Endothelial cell of coronary artery (primary cell): ENCODE measurements at places on chromosomes 11 and 22. TPM values are rescaled to one million over a fixed set of nuclear protein-coding genes. Genes with fewer than 3 reads are reported as not detected.

The SNAP29 gene
- 5.5 and 6.6 TPM in 2 replicates for total RNA-seq

The MS4A15 gene
- total RNA-seq: not detected in 2 replicates

The GLYATL2 gene
- not detected in 2 replicates for total RNA-seq

The C11orf42 gene
- total RNA-seq: not detected in 2 replicates

The GPR83 gene
- 0.09 TPM in 1 of 2 replicates, not detected in the other for total RNA-seq

The SYT9 gene
- 0.09 and 0.27 TPM in 2 replicates for total RNA-seq

The MRPL23 gene
- 65.0 and 96.8 TPM in 2 replicates for total RNA-seq

The OR51G2 gene
- not detected in 2 replicates for total RNA-seq

The OR4D5 gene
- not detected in 2 replicates for total RNA-seq

The SLC29A2 gene
- 0.09 and 0.28 TPM in 2 replicates for total RNA-seq

The SHISAL1 gene
- under 0.01 and 0.09 TPM in 2 replicates for total RNA-seq

The ZC3H12C gene
- total RNA-seq: 10.8 and 13.6 TPM in 2 replicates

The CCDC81 gene
- 0.72 and 4.0 TPM in 2 replicates for total RNA-seq

The NEFH gene
- 0.56 and 0.63 TPM in 2 replicates for total RNA-seq

The OR10A3 gene
- 0.09 TPM in 1 of 2 replicates, not detected in the other for total RNA-seq

The CD3D gene
- total RNA-seq: not detected in 2 replicates

The TBX10 gene
- total RNA-seq: not detected in 2 replicates

The CSF2RB gene
- 3.5 and 6.6 TPM in 2 replicates for total RNA-seq

The PTPN5 gene
- not detected in 2 replicates for total RNA-seq

The OSBPL5 gene
- 22.1 and 36.3 TPM in 2 replicates for total RNA-seq

The MPPED2 gene
- total RNA-seq: under 0.01 TPM in 1 of 2 replicates, not detected in the other

The ATXN10 gene
- total RNA-seq: 63.5 and 106 TPM in 2 replicates

The ARHGAP32 gene
- total RNA-seq: 4.9 and 6.9 TPM in 2 replicates

The CALCA gene
- total RNA-seq: not detected in 2 replicates

The GALNT18 gene
- total RNA-seq: 0.63 and 3.0 TPM in 2 replicates

The VWCE gene
- total RNA-seq: 1.9 and 4.1 TPM in 2 replicates

The TTLL8 gene
- total RNA-seq: not detected in 2 replicates

The PRR5L gene
- total RNA-seq: 20.6 and 23.4 TPM in 2 replicates

The MYBPC3 gene
- not detected in 2 replicates for total RNA-seq

The CCDC82 gene
- 15.2 and 22.3 TPM in 2 replicates for total RNA-seq

The SOX6 gene
- under 0.01 and 0.28 TPM in 2 replicates for total RNA-seq

The PARVA gene
- total RNA-seq: 21.5 and 28.0 TPM in 2 replicates

The MYH9 gene
- total RNA-seq: 1,585 and 2,333 TPM in 2 replicates

The LRP5 gene
- 35.3 and 46.7 TPM in 2 replicates for total RNA-seq

The GRM5 gene
- 0.18 TPM in 1 of 2 replicates, not detected in the other for total RNA-seq
